C1 segment of cervical spinal cord (tissue), 14 donors: ENCODE measurements at places on chromosomes 6 and 20.

GRCh38 chr6:147040121-147040910 is 163.9 kb upstream of the STXBP5 start:
- DNase-seq, result no peak

DNA sequence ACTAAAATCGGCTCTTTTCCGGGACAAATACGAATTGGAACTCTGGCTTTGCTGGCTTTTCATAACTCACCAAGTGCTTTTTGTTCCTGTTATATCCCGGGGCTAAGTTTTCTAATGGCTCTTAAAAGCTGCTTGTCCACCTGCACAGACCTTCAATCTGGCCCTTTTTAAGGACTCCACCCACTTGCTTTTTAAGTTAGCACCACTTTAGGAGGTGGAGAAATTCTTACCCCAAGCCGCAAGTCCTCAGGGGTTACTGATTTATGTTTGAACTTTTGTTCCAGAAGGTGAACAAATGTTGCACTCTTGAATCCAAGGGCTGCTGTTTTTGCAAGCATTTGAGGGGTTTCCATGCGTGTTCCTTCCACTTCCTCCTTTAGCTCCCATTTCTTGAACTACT is 37.8 kb downstream of the FAM184A start:
- no peak for DNase-seq

- no peak for DNase-seq
Observed at GRCh38 chr20:60362531-60362930, 404.3 kb downstream of the CDH26 start.

DNA sequence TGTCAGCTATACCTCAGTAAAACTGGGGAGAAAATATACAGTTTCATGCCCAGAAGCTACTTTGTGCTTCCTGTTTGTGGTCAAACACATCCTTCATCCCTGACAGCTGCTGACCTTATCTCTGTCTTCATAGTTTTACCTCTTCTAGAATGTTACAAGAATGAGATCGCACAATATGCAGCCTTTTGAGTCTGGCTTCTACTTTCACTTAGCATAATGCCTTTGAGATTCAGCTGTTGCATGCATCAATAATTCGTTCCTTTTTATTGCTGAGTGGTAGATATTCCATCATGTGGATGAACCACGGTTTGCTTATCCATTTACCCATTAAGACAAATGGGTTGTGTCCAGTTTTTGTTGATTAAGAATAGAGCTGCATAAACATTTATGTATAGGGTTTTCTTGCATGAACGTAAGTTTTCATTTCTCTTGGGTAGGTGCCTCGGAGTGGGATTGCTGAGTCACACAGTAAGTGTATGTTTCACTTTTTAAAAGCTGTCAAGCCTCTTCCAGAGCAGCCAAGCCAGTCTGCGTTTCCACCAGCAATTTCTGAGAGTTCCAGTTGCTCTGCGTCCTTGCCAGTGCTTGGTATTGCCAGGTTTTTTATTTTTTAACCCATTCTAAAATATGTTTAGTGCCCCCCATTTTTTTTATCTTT is 86.6 kb upstream of the PAX1 start:
- DNase-seq, result no peak

GRCh38 chr20:50373674-50374286 is 136.4 kb upstream of the PTPN1 start:
- DNase-seq, result no peak

DNA sequence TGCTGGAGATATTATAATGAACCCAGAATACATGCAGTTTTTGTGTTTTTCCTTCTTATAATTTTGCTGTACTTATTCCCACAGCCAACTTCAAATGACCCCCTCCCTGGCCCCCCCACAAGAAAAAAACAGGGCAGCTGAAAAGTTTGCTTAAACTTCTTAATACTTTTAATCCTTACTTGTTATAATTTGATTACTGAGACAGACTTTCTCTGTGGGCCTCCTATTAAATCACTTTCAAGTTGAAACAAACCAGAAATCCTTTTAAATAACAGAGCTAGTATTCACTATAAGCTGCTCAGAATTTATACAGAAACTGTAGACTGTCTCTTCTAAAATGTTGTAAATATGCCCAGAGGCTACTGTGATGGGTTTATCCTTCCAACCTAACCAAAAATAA is 106.3 kb downstream of the CENPW start:
- DNase-seq, result no peak

- no peak for DNase-seq
Observed at GRCh38 chr20:4050203-4050980, 35.0 kb upstream of the RNF24 start.

DNA sequence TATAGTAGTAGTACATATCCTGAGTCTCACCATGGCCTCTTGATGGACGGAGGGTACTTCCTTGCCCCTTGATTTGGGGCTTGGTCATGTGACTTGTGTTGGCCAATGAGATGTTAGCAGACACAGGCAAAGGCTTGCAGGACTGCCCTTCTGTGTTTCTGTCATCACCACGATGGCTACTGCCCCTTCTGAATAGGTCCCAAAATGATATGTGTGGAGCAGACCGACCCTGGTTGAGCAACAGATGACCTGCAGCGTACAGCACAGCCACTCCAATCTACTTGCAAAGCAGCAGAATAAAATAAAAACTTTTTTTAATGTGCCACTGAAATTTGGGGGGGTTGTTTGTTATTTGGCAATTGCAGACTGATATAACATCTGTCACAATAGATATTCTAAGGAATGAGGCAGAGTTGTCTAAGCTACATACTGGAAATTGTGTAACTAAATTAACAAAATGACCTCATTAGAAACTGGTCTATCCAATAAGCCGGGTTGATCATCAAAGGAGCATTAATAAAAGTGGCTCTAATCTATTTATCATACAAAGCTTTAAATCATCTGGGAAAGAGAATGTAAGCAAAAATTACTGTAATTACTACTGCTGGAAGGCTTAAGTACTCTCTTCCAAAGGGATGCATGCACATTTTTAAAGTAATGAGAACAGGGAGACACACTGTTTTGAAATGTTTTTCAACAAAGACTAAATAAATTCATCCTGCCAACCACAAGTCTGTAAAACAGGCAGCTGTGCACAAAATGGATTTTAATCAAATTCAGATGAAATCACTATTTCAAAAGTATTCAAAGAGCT is 209.5 kb downstream of the KIF16B start:
- no peak for DNase-seq

- DNase-seq, result no peak
Observed at GRCh38 chr6:170344631-170345576, 38.3 kb downstream of the FAM120B start.

GRCh38 chr6:37657112-37657886 is 40.4 kb downstream of the MDGA1 start:
- DNase-seq, result no peak

DNA sequence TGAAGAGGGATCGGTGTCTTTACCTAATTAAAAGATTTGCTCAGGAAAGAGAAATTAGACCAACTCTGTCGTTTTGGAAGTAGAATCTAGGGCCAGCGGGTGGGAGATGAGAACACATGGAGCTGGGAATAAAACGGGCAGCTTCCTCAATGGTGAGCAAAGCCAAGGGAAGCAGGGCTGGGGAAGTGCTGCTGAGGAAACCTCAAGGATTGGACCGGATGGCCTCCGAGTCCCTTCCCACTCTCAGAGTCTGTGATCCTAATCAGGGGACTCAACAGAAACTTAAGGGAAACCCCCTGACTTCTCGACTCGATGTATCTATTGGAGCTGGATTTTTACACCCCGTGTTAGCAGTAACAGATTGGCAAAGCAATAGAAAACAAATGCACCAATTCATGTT is 10.8 kb downstream of the GCNT2 start:
- DNase-seq, result no peak

- DNase-seq, result no peak
Observed at GRCh38 chr6:75333676-75334200, 49.1 kb upstream of the TMEM30A start.

- no peak for DNase-seq
Observed at GRCh38 chr6:151440930-151441329, 11.0 kb downstream of the RMND1 start.

- no peak for DNase-seq
Observed at GRCh38 chr20:2149507-2149906, 47.9 kb downstream of the STK35 start.

GRCh38 chr20:58084566-58084965 is 143.9 kb downstream of the ANKRD60 start:
- no peak for DNase-seq

DNA sequence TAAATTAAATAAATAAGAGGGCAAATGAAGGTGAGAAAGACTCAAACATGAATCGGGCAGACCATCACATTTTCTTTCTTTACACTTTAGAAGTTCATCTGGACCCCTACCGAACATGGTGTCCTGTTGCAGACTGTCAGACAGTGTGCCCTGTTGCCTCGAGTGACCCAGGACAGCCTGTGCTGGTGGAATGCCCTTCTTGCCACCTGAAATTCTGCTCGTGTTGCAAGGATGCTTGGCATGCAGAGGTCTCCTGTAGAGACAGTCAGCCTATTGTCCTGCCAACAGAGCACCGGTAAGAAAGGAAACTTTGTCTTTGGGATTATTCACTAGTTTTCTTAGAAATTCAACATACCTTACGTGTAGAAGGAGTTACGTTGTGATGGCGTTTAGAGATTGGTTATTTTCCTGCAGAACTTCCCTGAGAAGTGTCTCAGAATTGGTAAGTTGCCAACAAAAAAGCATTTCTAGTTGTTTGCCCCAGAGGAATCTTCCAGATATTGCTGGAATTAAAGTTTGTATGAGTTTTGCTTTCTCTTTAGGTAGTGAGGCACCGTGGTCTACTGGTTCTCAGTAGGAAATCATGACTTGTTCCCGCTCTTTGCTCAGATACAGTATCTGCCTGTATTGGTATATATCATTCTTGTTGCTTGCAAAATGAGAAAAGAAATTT is 70.1 kb downstream of the RNF144B start:
- DNase-seq, result no peak

DNA sequence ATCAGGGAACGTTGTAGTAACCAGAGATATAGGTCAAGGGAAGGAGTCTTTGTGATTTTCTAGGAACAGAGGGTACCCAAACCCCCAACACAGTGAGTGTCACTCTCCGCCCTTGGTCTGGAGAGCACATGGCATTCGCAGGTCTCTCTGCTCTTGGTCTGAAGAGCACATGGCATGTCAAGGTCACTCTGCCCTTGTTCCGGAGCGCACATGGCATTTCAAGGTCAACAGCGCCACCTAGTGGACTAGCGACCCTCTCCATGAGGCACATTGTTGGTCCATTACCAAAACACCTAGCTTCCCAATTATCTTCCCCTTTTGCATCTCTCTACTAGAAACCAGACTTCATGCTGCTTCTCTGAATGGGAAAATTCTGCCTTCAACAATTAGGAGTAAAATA is 260.0 kb downstream of the C6orf118 start:
- no peak for DNase-seq

GRCh38 chr6:2047855-2048254 is 197.6 kb downstream of the GMDS start:
- no peak for DNase-seq

- no peak for DNase-seq
Observed at GRCh38 chr6:104686550-104687175, 173.1 kb downstream of the HACE1 start.

DNA sequence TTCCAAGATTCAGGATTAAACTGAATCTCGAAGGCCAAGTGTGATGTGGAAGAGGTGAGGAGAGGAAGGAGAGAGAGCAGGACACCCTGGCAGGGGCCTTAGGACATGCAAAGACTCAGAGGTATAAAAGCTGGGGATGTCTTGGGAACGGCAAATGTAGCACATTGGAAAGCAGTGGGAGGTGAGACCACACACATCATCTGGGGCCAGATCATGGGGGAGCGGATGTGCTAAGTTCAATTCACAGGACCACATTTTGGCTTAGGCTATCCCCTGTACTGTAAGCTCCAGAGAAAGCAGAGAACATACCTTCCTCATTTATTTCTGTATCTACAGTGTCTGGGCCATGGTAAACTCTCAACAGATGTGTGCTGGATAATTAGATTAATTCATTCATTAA is 59.5 kb upstream of the MBOAT1 start:
- DNase-seq, result no peak

DNA sequence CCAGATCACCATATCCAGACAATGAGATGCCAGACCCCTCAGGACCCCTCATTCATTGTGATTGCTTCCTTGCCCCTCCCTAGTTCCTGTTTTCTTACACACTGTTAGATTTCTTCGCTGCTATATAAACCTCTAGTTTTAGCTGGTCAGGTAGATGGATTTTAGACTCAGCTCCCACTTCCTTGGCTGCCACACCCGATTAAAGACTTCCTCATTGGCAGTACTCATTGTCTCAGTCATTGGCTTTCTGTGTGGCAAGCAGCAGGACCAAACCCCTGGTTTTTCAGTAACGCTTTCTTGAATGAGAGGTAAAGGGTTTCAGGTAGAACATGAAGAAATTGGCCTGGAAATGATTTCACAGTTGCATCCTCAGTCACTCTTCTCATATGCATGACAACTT is 47.9 kb downstream of the QRSL1 start:
- no peak for DNase-seq

DNA sequence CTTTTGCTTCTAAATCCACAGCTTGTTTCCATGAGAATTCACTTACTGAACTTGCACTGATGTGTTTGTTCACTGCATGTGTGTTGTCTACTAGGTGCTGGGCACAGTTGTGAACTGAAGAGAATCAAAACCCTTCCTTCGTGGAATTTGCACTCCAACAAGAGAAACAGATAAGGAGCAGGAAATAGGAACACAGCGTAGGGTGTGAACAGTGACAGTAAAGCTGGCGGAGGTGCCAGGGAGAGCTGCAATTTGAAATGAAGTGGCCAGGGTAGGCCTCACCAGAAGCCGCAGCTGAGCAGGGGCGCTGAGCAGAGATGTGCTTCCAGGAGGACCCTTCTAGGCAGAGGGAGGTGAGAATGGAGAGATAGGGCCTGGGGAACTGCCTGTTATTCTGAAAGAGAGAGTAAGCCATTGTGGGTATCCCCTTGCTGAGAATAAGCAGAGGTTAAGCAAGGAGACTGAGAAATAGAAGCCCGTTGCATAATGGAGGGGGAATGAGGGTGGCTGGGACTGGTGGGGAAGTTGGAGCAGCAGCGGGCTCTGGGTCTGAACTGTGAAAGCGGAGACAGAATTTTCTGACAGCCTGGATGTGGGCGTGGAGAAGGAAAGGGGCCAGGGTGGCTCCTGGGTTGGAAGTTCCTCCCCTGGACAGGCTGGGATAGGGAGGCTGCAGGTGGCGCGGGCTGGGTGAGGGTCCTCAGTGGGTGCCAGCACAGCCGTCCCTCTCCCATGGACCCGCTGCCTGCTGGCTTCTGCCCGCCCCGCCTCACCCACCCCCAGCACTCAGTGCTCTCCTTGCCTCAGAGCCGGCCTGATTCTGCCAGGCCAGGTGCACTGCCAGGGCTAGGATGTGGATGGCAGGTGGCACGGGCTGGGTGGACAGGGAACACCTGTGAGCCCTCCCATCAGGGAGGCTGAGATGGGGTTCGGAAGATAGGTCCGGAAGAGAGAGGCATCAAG is 114.7 kb upstream of the AFDN start:
- no peak for DNase-seq

DNA sequence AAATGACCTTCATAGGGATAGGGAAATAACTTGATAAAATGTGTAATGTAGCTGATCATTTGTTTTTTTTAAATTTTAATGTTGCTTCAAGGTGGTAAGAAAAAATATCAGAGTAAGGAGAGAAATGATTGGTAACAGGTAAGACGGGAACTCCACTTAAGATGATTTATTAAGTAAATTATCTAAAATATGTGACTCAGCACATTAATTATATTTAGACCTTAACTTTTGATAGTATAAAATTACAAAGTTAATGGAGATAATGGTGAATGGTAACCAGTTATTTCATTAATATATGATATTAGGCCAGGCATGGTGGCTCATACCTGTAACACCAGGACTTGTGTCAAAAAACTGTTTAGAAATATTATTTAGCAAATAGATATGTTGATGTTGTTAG is 10.2 kb downstream of the BEND6 start:
- no peak for DNase-seq

GRCh38 chr6:72760114-72760793 is 138.4 kb downstream of the KCNQ5 start:
- DNase-seq, result no peak
